ENCODE measurements at places on chromosomes 5 and 9.

GRCh38 chr9:84996029-84996428 lies 326.5 kb downstream of the NTRK2 start:
- DNase-seq = no peak

- no peak for DNase-seq
Observed at GRCh38 chr5:135102716-135103574, 68.9 kb upstream of the PITX1 start.

- DNase-seq = no peak
Observed at GRCh38 chr9:110111868-110112267, 96.1 kb downstream of the C9orf152 start.

- DNase-seq = no peak
Observed at GRCh38 chr5:145124806-145125205, 710.3 kb downstream of the PRELID2 start.

- DNase-seq = no peak
Observed at GRCh38 chr9:86178503-86178902, 79.1 kb upstream of the GOLM1 start.

DNA sequence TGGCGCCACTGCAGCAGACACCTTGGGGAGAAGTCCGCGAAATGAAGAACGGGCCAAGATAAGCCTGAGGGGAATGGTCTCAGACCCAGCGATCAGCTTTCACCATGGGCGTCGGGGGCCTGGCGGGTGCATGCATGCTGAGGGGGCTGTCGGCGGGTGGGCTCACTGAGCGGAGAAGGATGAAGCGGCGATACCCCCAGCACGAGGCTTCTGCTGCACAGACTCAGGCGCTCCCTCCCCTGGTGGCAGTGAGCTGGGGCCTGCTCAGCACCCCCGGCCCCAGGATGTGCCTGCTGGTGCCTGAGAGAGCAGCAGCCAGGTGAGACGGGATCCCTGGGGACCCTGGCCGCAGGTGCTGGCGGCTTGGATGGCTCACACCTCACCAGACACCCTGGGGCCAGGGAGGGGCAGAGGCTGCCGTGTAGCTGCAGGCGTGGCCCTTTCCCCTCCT lies 31.2 kb downstream of the CEP72 start:
- DNase-seq = no peak

DNA sequence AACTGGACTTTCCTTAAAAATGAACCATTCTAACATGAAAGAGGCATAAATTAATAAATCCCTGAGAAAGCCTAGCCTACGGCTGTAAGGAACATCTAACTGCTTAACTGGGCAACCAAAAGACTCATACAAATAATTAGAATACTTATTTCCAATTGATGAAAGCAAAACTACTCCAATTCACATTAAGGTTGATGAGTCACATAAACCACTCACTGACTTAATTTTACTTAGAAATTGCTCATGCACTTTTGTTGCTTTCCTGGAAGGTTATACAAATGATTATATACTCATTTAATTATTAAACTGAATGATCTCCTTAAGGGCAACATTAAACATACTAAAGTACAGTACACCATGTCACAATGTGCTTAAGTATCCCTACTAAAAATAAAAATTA lies 101.9 kb downstream of the NFIB start:
- DNase-seq = no peak

- no peak for DNase-seq
Observed at GRCh38 chr5:69032009-69032408, 61.8 kb upstream of the SLC30A5 start.

Measured in NCI-H2081 treated with DMSO at 0.1 percent for 48 hours (cell line).